ENCODE measurements at places on chromosomes 5 and 9.

DNA sequence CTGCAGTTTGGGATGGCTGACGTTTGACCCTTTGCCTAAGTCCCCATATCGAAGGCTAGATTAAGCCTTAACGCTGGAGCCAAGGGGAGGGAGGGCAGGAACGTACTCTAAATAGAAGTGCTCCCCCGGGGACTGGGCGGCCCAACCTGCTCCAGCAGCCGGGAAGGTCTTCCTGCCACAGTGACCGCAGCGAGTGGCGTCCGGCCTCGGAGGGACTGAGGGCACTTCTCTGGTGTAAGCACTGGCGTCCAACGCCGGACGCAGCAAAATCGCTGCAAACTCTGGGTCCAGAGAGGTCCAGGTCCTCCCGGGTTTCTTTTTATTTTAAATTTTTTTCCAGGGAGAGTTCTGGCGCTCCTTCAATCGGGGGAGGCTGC lies 505 bp upstream of the ACER2 start:
- DNase-seq, result no peak

DNA sequence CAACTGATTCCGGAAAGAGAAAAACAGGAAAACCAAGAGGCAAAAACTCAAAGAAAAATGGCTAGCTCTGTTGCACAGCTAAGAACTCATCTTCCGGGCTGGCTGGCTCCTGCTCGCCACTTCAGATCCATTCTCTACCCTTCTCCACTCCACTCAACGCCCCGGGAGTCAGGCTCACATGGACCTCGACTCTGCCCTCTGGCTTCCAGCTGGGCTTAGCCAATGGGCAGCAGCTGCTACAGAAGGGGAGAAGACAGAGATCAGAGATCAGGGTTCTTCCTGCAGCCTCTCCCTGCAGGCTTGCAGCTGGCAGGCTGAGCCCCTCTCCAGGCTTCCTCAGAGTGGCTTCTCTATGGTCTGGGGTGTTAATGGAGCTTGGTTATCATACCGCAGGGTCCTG lies 187.5 kb downstream of the MED10 start:
- no peak for DNase-seq

DNA sequence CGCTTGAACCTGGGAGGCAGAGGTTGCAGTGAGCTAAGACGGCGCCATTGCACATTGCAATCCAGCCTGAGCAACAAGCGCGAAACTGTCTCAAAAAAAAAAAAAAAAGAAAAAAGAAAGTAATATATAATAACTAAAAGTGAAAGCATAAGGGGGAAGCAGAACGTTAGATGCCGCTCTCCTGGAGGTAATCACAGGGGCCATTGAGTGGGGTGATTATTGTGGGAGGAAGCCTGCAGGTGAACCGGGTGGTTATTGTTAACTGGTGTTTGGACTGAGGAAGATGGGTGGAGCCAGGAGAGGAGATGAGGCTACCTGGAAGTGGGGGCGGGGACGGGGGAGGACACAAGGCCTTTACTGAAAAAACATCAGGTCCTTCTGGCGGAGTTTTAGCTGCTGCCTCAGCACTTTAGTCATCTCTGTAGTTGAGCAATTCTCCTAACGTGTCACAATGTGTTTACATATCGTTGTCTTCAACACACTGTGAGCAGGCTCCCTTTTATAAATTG lies 5.3 kb upstream of the TJP2 start:
- DNase-seq, result peak; percentile 14

DNA sequence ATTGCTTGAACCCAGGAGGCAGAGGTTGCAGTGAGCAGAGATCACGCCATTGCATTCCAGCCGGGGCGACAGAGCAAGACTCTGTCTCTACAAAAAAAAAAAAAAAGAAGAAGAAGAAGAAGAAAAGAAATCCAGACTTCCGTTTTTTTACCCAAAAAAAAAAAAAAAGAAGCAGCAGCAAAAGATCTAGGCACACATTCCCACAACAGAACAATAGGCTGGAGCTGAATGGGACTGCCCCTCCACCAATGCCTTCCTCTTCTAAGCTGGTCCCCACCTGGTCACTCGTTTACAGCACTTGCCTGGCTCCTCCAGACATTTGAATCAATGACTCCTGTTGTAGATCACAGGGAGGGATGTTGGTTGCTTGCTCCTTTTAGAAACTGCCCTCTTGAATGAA lies 1.6 kb upstream of the LMAN2 start:
- no peak for DNase-seq

DNA sequence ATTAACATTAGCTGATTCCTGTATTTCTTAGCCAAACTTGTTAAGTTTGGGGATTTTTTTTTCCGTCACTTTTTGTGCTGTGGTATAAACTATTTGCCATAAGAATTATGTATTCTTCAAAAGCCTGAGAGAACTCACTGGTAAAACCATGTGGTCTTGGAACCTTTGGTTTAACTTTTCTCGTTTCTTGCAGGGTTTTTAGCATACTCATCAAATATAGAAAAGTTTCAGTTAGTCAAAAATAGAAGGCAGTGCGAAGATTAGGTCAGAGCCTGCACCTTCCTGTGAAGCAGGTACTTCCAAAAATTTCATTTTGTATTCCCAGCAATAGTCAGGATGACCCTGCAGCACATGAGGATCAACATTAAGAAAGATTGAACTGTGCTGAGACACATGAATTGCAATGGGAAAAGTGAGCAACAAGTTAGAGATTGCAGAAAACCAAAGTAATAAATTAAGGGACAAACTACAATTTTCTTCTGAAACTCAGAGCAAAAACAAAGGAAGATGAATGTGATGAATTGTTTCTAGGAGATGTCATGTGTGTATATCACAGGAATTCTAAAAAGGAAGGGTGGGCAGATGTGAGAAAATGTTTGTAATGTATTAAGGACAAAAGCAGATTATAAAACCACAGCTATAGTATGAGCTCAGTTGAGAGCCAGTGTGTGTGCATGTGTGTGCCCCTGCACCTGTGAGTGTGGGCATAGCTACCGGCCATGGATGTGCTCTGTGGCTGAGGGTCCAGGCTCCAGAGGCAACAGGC lies 102.2 kb downstream of the ANGPTL2 start:
- DNase-seq, result no peak

- no peak for DNase-seq
Observed at GRCh38 chr5:149114403-149115312, 26.6 kb upstream of the ABLIM3 start.

DNA sequence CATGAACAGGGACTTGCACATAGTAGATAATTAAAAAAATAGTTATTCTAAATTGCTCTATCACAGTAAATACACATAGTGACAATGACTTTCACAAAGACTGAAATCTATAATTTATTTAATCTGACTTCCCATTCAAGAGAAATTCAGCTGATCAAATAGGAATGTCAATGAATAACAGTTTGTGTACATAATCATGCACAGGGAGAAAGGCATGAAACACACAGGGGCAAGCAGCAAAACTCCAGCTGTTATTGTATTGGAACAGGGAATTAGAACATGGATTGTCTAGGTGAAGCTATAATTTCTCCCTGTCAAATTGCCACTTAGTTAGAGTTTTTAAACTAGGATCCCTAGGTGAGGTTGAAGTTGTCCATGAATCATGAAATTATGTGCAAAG lies 99.9 kb downstream of the HCN1 start:
- DNase-seq, result no peak

GRCh38 chr9:130150779-130151382 lies 21.3 kb upstream of the NCS1 start:
- no peak for DNase-seq

DNA sequence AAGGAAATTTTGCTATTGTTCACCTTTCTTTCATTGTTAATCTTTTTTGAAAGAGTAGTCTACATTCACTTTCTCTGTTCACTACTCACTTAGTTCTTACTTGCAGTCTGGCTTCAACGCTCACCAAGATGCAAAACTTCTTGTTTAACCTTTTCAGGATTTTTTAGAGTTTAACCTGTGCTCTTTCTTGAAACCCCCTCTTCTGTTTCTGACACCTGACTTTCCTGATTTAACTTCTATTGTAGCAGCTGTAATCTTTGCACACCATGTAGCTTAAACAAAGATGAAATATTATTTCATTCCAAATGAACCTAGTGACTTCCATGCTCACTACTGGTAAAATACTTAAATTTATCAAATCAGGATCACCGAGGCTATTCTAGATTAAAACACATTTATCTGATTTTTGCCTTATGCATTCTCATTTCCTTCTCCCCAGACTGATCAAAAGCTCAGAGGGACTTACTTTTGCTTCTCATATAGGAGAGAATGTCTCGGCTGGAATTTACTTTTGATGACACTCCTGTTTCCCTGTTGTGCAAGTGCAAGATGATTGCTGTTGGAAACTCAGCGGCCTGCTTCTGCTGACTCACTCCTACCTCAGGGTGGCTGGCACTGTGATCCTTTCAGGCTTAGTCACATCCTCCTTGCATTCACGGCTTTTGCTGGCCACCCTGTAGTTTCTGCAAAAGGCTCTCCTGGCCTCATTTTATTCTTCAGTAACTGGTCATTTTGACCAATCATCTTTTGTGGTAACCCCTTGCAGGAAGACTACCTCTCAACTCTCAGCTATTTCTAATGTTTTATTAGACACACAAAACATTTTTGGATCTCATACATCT lies 109.3 kb upstream of the IFNE start:
- peak; percentile 12 for DNase-seq

DNA sequence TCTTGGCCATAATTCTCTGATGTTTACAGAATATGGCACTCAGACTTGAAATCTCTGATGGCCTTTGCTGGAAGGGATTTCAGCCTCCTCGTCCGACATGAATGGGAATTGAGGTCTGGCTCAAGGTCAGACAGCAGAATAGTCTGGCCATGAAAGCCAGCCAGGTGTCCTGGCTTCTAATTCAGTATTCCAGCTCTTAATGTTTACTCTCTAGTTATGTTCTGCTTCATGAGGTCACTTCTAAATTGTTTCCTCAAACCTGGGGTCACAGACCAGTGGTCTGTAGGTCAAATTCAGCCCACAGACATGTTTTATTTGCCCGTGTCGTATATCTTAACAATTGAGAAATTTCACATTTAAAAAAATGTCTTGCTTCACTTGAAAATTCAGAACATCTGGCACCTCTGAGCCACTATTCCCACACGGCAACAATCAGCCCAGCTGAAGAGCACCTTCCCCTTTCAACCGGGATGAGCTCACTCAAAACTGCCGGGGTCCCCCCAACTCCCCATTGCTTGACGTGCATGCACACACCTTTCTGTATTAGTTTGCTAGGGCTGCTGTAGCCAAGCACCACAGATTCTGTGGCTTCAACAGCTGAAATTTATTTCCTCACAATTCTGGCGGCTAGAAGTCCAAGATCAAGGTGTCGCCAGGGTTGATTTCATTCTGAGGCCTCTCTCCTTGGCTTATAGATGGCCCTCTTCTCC lies 243.5 kb downstream of the ENC1 start:
- DNase-seq, result no peak

DNA sequence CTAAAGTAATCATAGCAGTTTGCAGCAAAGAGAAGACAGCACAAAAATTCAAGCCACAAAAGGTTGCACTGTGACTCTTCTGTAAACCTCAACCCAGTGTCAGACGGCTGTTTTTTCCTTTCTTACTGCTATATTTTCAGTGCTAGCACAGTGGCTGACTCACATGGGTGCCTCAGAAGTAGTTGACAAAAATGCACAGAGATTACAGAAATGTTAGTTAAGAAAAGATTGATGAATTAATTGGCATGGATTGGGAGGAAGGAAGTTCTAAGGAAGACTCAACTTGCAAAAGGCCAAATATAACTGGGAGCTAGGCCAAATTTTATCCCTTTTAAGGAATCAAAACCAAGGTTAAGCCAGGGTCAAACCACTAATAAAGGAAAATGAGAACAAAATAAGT lies 43.7 kb upstream of the ITGA1 start:
- DNase-seq, result no peak

- no peak for DNase-seq
Observed at GRCh38 chr9:115373000-115373709, 255.2 kb upstream of the TNC start.

DNA sequence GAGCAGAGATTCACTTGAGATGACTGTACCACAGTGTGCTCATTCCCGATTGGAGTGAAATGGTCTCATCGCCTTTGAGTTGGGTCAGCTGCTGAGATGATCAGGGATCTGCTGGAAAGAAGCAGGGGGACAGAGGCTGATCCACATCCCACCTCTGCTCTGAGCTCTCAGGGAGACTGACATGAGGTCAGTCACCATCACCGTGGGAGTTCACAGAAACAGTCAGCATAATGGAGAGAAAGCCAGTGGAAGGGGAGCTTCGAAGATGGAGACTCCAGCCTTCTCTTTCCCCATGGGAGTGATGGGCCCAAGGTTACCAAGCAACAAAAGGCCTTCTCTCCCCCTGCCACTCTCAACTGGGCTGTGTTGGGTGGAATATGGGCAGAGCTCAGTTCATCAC lies 276.4 kb downstream of the CDK5RAP2 start:
- DNase-seq, result no peak

- no peak for DNase-seq
Observed at GRCh38 chr9:73114958-73115357, 36.7 kb upstream of the ANXA1 start.

DNA sequence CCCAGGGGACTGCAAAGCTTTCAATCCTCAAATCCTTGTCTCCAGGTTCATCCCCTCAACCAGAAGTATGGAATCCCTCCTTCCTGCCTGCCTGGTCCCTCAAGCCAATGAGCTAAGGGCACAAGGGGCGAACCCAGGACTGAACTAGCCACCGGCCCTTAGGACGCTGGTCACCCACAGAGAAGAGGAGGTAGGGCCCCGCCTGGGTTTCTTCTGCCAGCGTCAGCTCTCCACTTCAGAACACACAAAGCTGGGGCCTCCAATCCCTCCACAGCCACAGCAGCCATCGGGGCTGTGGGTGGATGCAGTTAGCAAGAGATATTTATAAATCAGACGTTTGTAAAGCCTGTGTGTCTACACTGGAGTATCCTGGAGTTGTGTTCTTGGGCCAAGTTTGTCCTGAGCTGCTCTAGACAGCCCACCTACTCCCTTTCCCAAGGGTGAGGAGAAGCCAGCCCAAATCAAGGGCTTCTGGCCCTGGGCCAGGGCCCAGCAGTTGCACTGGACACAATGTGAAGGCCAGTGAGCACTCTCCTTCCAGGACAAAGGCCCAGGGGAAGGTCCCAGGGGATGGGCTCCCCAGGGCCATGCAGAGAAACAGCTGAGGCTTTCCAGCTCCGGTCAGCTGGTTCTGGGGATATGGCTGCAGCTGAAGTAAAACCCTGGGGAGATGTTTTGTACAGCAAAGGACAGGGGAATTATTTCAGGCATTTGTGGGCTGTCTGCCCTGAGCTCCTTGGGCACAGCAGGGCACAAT lies 18.9 kb downstream of the AMBP start:
- no peak for DNase-seq
